ENCODE measurements at places on chromosomes 7 and 10. TPM values are rescaled to one million over a fixed set of nuclear protein-coding genes. Genes with fewer than 3 reads are reported as not detected.

SLC18A3 gene
- not detected for total RNA-seq

DNA sequence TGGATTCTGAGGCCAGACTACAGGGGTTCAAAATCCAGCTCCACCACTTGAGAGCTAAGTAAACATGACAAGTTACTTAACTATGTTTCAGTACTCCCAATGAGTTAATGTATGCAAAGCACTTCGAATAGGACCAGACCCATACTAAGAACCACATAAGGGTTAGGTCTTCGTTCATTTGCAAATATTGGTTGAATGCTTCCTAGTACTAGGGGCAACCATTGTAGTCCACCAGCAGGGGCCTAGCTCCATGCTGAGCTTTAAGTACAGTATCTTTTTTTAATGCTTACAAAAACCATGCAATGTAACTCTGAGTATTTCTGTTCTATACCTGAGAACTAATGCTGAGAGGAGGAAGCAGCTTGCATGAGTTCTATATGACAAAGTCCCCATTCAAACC, 80.4 kb upstream of the PDE1C start:
- DNase-seq, result no peak

DNA sequence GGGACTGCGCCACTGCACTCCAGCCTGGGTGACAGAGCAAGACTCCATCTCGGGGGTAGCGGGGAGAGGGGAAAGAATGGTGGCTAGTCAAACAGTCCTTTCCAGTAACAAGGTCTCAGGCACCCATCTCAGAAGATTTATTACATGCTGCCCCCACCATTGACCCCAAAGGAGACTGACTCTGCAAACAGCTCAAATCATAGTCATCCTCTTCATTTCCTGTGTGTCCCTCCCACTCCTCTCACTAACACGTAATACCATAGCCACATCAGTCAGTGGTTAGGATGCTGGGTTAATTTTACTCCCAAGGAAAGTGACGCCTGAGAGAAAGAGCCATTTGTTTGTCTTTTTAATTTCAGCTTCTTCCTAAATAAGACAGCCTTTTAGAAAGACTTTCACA, 56.6 kb upstream of the BET1 start:
- no peak for DNase-seq

TUBAL3 gene
- total RNA-seq, result not detected

DNA sequence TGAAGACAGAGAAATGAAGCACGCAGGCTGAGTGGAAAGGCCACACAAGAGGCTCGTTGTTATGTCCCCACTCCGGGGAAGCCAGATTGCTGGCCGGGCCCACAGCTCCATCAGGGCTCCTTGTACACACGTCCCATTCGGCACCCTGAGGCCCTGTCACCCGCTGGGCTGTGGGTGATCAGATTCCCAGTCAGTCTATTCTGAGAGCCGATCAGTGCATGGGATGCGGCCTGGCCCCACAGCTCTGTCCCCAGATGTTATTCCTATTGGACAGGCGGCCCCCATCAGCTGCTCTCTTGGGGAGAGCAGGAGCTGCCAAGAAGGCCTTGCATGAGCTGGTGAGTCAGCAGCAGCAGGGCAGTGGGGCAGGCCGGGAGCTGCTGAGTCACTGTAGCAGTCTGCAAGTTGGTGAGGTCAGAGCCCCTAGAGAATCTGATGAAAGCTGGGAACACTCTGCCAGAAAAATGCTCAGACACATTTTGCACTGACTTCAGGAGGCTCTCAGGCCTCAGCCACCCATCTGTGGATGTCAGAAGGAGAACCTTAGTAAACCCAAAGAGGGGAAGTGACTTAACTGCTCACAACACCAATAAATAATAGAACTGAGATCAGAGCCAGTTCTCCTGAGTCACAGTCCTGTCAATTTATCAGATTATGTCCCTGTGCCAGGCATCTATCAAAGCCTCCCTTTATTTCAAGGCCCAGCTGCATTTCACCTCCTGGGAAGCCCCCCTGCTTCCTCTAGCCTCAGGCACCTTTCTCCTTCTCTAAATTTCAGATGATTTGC, 9.4 kb upstream of the PSAP start:
- peak; percentile 91 for DNase-seq

TRIM50 gene
- total RNA-seq, result 0.34 TPM

VKORC1L1 gene
- total RNA-seq, result 33.6 TPM

- DNase-seq, result peak; percentile 57
These were observed 27.7 kb downstream of the ZNF775 start for GRCh38 chr7:150406567-150407421.

GRCh38 chr7:919924-920341, 34.5 kb downstream of the ADAP1 start:
- no peak for DNase-seq

GRCh38 chr7:21585070-21585724, 42.4 kb downstream of the DNAH11 start:
- DNase-seq, result no peak

OR2A2 gene
- total RNA-seq, result not detected
